ENCODE measurements at places on chromosomes 2 and 18. TPM values are rescaled to one million over a fixed set of nuclear protein-coding genes. Genes with fewer than 3 reads are reported as not detected.

LCT gene
- polyA plus RNA-seq = 0.05 TPM

NDUFB3 gene
- 138 TPM for polyA plus RNA-seq

LAMA1 gene
- 100 TPM for polyA plus RNA-seq

EN1 gene
- polyA plus RNA-seq = not detected

LINC00305 gene
- 2.3 TPM for polyA plus RNA-seq
